ENCODE measurements at places on chromosomes 6 and 20.

GRCh38 chr6:157227202-157228166 lies 95.8 kb downstream of the TMEM242 start:
- no peak for DNase-seq

DNA sequence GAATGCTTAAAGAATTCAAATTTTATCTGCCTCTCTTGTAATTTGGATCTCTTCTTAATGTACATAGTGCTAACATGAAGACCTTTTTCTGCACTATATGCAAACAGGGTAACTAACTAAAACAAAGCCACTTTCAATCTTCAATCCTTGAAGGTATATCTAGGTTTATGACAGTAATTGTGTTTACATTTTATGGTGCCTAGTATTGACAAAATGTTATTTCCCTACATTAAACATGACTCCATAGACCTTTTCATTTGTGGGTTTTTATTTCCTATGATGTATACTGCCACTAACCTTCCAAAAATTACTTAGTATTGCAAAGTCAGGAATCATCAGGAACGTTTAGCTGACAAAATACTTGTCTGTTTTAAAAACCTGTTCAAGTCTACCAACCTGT lies 95.9 kb downstream of the B3GAT2 start:
- no peak for DNase-seq

DNA sequence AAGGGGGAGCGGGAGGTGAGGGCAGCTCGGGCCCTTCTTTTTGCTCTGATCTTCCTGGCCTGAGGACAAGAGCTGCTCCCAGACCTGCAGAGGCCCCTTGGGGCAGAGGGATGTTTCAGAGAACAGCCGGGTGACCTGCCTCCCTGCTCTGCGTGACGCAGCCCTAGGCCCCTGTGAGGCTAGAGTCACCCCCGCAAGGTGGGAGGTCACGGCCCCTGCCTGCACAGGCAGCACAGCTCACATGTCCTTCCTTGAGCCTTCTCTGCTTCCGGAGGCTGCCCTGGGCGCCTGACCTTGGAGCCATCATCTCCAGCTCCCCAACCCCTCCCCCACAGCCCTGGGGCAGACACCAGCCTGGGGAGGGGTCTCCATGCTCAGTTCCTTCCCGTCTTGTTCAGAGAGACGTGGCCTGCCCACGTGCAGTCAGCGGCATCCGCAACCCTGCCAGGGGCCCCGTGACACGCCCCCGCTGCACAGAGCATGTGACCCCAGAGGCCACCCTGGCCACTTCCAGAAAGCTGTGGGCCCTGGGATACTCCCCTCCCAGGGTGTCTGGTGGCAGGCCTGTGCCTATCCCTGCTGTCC lies at the start of gene BIRC7:
TSS of gene BIRC7 (plus strand) at position 507 of the 585 bp plus-strand sequence. CDS start 192 bp downstream, outside the sequence.
- DNase-seq, result no peak

GRCh38 chr6:90144396-90144795 lies 152.2 kb downstream of the BACH2 start:
- DNase-seq, result no peak

GRCh38 chr6:115001731-115002350 lies 659.0 kb upstream of the HS3ST5 start:
- no peak for DNase-seq

- no peak for DNase-seq
Observed at GRCh38 chr6:89021629-89022028, 58.2 kb upstream of the RNGTT start.

DNA sequence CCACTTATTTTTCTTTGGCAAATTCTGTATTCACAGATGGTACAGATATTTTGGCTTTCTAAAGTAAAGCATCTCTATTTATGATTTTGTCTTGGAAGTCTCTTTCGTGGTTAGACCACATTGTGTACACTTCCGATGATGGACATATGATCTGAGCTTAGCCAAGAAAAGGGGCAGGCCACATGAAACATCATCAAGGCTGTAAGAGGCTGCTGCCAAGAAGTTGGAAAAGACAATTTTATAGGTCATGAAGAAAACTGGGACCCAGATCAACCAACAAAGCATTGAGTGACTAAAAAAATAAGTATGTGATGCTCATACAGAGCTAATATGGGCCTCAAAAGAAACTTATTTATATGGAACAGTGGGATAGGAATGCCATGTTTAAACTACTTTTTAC lies 266.4 kb downstream of the HAO1 start:
- no peak for DNase-seq

DNA sequence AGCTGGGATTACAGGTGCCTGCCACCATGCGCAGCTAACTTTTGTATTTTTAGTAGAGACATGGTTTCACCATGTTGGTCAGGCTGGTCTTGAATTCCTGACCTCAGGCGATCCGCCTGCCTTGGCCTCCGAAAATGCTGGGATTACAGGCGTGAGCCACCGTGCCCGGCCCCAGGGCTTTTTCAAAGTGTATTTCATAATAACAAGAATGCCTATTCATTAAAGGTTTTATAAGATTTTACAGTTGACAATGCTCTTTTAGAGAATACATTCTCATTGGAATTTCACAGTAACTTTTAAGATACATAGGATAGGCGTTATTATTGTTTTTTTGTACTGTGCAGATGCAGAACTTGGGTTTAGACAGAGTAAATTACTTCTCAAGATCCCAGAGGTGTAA lies 52.6 kb upstream of the PTPRK start:
- no peak for DNase-seq

- DNase-seq, result no peak
Observed at GRCh38 chr6:153989989-153990388, 49.1 kb upstream of the OPRM1 start.

DNA sequence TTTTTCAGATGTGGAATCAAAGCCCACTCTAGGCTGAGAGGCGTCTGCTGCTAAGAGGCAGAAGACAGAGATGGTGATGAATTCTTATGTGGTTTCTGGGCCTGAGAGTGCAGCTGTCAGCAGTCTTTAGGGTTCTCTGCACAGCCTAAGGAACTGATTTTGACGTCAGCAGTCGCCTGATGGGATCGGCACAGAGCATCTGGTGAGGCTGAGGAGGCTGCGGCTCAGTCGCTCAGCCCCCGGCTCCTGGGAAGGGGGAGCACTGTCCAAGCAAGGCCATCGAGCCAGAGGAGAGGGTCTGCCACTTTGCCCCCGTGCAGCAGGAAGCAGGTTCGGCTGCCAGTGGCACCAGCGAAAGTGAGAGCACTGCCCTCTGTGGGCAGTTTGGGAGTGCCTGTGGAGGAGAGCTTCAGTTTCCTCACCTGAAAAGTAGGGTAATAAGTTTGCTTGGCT lies 92.5 kb downstream of the TCP11 start:
- no peak for DNase-seq

DNA sequence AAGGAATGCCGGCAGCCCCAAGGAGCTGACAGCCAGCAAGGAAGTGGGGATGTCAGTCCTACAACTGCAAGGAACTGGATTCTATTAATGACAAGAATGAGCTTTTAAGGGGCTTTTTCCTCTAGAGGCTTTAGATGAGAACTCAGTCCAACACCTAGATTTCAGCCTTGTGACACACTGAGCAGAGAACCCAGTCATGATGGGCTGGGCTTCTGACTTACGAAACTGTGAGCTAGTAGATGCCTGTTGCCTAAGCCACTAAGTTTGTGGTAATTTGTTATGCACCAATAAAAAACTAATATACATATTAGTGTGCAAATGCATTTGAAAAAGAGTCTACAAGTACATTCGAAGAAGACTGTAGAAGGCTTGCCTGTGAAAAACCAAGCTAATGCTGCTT lies 263.3 kb downstream of the SOX4 start:
- DNase-seq, result no peak

GRCh38 chr6:5383856-5384255 lies 122.5 kb downstream of the FARS2 start:
- DNase-seq, result no peak

DNA sequence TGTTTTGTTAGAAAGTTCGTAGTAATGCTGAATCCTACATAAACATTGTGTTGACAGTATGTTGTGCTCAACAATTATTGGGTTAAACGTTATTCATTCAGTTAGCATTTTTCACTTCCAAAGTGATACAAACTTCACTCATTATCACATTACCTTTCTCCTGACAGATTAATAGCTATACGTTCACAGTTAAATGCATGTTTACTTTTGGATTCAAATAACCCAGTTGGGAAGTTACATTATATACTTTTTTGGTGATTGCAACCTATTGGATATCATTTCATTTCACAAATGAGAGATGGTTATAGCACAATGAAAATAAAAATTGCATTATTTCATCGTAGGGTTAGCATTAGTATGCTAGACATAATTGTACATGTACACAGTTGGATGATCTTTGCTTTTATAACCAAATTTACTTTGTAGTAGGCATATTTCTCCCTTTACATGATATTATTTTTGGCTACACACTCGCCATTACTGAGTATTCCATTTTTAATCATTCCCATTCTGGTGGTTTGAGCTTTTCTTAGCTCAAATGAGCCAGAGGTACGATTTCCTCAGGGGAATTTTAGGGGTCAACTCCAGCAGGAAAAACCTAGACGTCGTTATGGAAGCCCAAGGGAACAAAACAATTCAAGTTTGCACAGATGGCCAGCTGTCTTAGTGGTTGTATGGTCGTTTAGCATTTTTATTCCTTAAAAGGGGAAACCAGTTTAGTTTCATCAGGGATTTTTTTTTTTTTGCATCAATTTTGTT lies 2.1 kb upstream of the HIVEP1 start:
- no peak for DNase-seq

DNA sequence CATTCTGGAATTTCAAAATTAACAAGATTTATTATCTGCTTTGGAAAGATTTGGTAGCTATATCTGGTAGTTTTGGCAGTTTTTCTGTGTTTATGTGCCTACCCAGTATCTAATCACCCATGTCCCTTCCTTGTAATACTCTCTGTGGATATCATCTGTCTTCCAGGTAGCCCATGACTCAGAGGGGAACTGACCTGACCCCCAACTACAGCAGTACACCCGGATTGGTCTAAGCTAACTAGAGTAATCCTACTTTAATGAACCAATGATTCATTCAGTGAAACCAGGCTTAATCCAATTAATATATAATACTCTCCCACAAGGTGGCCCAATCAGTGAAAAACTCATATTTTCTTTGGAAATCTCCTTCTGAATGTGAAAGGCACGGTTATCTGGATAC lies 295.3 kb upstream of the SULF2 start:
- no peak for DNase-seq

DNA sequence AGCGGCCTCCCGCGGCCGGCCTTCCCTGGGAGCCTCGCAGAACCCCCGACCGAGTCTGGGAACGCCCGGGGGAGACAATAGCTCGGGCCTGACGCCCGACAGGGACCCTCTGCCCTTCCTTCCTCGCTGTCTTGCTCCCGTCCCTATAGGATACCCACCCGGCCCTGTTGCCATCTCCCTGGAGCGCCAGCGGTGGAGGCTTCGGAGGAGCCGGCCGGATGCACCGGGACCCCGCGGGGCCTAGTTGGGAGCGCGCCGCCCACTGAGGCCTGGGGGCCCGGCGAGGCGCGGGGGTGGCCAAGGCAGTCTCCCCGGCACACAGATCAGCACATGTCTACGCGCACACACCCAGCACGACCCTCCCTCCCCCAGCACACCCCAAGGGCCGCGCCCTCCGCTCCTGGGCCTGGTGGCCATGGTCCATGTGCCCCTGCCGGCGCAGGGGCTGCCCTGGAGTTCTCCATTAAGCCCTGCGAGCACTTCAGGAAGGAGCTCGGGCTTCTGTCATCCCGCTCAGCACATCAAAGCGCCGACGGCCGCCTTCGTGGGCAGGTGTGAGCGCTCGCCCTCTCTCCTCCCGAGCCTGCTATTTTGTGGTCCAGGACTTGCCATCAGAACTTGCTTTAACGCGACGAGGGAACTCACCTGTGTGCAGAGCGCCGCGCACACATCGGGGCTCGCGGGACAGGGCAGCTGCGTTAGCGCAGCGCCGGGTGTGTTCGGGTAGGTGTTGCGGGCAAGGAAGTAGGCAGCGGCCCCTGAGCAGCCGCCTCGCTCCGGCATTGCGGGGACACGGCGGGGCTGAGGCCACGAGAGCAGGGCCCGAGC lies 3.7 kb downstream of the FOXF2 start:
- DNase-seq, result no peak

DNA sequence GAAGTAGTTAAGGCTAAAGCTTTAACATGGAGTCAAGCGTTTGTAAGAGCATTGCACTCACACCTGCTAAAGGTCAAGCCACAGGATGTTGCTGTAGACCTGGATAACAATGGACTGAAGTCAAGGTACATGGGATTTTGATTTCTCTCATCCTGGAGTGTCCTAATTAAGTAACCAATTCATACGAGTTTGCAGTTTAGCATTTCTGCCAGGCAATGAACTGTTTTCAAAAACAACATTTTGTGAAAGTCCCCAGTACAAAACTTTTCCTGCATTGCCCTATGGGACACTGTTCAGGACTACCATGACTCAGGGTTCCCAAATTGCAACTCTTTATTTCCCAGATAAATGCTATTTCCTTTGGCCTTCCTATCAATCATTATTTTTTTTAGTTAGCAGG lies 17.4 kb upstream of the SIRPB1 start:
- DNase-seq, result no peak

- DNase-seq, result no peak
Observed at GRCh38 chr6:73648166-73648565, 5.6 kb downstream of the SLC17A5 start.

GRCh38 chr20:33736962-33737361 lies 5.2 kb downstream of the ZNF341 start:
- no peak for DNase-seq

- no peak for DNase-seq
Observed at GRCh38 chr6:30556066-30556905, at the start of gene GNL1. GNL1 (minus strand) TSS chr6:30556489; CDS start chr6:30556203, 286 bp downstream.

- DNase-seq, result no peak
Observed at GRCh38 chr20:8213831-8214587, 81.9 kb downstream of the PLCB1 start.

GRCh38 chr6:16759181-16759645 lies 2.0 kb downstream of the ATXN1 start:
- no peak for DNase-seq

DNA sequence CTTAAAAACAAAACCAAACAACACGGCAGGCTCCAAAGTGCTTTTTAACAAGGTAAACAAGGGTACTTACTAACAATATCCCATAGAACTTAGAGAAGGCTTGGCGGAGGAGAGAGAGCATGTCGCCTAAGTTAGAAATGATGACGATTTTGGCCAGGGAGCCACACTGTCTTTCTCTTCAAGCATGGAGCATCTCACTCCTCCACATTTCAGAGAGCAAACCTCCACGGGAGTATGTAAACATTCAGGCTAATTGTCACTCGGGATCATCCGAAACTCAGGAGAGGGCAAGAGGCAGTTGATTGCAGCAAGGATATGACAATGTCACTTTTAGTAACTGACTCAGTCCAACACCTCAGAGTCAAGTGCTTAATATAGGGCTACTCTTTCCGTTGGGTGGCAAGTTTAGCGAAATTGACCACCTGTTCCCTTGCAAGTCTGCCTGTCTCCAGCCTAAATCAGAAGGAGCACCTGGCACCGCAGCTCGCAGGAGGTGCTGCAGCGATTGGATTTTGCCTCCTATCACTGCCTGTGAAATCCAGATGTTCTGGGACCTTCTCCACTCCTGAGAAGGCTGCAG lies 65.8 kb upstream of the RPS6KA2 start:
- DNase-seq, result no peak

GRCh38 chr6:26311012-26311384 lies 54.0 kb upstream of the BTN3A2 start:
- no peak for DNase-seq

DNA sequence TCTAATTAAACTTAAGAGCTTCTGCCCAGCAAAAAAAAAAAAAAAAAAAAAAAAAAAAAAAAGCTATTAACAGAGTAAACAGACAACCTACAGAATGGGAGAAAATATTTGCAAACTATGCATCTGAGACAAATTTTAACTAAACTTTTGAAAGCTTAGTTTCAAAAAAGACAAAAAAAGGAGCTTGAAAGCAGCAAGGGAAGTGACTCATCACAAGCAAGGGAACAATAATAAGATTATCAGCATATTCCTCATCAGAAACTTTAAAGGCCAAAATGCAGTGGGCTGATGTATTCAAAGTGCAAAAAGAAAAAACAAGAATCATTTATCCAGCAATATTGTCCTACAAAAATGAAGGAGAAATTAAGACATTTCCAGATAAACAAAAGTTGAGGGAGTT lies 158.6 kb downstream of the RNF144B start:
- DNase-seq, result no peak
